Inflammatory macrophage (primary cell): ENCODE measurements at places on chromosomes 5 and 9.

DNA sequence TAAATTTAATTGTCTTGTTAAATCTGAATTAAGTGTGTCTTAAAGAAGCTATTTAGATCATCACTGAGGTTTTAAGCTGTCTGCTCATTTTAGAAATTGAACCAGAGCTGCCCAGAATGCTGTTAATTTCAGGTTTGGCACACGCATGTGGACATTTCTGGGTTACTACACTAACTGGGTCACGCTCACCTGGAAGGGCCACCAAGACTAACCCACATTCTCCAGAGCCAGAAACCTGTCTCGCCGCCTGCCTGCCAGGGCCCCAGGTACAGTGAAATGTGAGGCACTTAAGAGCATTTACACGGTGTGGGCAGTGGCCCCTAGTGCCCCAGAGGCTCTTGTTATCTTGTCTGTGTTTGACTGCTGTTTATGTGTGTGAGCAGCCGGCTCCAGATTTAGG, 46.6 kb downstream of the ATP10B start:
- DNase-seq: no peak

DNA sequence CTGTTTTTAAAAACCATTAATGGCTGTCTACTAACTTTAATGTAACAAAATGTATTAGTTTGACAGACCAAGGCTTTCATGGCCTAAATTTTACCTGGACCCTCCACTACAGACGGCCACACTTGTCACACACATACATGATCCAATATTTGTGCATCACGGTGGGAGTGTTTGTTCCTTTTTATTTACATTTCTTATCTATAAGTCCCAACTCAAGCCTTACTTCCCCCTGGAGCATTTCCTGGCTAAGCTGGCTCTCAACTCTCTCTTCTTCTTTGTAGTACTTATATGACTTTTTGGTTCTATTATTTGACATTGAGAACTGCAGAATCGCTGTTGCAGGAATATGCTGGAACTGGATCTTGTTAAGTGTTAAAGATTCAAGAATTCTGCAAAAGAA, 534.4 kb downstream of the RAB3C start:
- no peak for DNase-seq

DNA sequence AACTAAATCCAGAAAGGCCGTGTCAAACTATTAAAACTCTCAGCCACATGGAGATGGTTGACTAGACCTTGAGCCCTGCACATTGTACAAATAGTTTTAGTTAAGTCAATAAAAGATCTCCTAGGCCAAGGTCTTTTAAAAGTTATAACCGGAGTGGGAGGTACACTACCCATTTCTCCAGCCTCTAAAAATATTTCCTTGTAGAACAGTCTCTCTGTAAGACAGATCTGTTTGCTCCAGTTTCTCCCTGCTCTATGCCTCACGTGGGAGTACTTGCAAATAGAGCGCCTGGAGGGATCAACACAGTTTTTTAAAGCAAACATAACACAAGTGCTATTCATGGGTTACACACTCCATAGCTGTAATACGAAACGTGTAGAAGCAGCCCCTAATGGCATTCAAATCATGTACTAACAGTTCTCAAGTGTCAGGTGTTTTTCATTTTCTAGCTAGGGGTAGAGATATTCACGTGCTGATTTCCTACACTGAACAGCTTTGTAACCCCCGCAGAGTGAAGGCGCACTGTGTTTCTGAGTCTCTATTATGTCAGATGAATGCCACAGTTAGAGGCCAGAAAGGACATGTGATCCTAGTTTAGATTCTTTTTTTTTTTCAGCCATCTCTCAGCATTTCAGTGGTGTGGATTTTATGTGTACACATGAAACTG, 703.4 kb upstream of the GRAMD2B start:
- no peak for DNase-seq

DNA sequence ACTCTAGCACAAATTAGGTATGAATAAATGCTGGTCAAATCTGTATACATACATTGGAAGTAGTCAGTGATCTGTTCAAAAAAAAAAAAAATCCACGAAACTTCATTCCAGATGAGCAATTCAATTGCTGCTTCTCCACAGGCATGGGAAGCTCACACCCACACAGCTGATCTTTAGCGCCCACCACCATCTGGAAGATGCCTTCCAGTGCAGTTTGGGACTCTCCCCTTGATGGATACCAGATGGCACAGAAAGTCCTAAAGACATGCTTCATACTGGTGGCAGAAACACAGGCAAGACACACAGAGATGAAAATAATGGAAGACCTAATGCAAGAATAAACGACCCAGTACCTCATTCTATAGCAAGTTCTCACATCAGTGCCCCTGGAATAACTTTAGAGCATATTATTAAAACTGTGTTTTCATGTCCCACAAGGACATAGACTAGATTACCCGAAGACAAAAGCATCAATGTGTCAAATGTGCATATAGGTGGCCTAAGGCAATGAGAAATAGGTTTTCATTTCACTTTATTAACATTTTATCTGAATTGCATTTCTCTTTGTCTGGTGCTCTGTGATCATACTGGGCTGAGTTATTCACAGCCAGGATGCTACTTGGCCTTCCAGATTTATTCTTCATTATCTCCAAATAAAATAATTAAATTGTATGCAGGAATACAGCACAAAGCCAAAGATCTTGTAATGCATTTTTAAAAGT, 135.4 kb upstream of the TAS2R1 start:
- no peak for DNase-seq

DNA sequence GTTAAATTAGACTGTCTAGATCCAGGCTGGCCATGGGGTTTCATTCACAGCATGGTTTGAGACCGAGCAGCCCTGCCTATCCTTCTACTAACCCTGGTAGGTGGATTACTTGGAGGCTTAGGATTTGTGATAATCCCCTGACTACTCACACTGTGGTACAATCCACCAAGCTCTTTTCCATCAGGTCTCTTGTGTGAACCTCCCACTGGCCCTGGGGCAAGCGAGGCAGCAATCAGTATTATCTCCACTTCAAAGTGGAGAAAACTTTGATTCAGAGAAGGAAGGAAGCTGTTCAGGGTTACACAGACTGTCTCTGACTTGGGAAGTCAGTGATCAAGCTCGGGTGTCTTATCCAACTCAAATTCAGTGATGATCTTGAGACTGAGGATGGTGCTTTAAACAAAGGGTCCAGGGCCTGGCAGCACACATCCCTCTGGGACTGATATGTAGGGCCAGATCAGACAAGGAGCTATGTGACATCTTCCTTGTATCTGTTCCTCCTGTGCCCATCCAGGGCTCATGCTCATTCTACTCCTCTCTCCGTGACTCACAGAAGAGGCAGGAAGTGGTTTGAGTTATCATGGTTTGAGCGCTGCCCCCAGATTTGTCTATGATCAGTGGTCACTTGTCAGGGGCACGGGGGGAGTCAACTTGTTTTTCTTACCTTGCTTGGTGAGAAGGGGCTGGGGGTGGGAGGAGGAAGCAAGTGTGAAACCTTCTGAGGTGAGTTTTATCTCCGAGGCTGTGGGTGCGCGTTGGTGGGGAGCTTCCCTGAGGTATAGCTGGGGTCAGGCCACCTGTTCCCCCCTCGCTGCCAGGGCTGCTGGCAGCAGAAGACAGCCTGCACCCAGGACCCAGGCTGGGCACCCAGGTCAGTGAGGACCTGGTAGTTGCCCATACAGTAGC, 48.6 kb downstream of the RGS3 start:
- peak; percentile 57 for DNase-seq

DNA sequence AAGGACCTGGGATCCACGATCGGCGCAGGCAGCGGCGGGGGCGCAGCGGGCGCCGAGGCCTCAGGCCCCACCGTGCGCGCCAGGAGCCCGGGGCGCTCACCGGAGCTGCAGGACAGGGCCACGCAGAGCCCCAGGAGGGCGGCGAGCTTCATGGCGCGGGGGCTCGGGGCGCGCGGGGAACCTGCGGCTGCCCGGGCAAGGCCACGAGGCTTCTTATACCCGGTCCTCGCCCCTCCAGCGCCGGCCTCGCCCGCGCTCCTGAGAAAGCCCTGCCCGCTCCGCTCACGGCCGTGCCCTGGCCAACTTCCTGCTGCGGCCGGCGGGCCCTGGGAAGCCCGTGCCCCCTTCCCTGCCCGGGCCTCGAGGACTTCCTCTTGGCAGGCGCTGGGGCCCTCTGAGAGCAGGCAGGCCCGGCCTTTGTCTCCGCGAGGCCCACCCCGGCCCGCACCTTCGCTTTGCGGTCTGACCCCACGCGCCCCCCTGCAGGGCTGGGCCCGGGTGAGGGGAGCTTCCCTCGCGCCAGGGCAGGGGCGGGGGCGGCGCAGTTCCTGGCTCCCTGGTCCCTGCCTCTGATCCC, at the start of gene SCGB3A1:
Gene SCGB3A1, minus strand, starts transcription at position 189 of the 577 bp plus-strand sequence. Its CDS starts 37 bp downstream, at position 152.
- peak; percentile 31 for DNase-seq

DNA sequence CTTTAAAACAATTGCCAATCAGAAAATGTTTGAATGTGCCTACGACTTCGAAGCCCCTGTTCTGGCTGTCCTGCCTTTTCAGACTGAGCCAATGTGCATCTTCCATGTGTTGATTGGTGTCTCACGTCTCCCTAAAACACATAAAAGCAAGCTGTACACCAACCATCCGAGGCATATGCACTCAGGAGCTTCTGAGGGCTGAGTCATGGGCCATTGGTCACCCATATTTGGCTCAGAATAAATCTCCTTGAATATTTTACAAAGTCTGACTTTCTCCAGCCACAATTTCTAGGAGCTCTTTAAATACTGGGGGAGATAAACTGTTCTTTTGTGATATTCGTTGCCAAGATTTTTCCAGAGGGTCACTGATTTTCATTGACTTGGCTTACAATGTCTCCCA, 53.9 kb downstream of the C9orf57 start:
- DNase-seq: no peak

- no peak for DNase-seq
Observed at GRCh38 chr9:94905606-94906005, 179.1 kb downstream of the AOPEP start.

- DNase-seq: no peak
Observed at GRCh38 chr9:137657606-137658005, 38.8 kb downstream of the EHMT1 start.

DNA sequence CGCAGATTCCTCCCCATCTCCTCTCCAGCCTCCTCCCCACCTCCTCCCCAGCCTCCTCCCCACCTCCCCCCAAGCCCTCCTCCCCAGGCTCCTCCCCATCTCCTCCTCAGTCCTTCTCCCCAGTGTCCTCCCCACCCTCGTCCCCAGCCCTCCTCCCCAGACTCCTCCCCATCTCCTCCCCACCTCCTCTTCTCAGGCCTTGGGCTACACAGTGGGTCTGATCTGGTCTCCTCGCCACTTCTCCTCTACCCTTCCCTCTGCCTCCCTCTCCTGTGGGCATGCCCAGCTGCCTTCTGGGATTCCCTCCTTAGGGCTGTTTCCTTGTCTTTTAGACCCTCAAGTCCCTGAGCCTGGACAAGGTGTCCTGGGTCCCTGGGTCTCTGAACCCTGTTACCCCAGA, 28.3 kb downstream of the CXXC5 start:
- DNase-seq: no peak

- peak; percentile 18 for DNase-seq
Observed at GRCh38 chr5:64269164-64269563, 103.5 kb downstream of the RNF180 start.

DNA sequence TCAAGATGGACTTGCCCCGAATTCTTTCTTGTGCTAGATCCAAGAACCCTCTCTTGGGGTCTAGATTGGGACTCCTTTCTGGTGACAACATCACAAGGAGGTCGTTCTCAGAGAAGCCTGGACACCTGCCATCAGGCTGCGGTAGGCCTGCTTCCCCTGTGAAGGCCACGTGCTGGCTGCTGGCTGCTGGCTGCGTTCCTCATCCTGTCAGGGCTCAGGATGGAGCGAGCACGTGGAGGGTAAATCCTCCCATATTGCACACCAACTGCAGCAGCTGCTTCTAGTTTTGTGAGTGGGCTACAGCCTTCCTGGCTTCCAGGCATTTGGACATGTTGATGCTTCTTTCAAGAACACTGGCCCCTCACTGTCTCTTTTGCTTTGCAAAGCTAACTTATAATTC, 95.6 kb downstream of the HSPA4 start:
- peak; percentile 11 for DNase-seq

DNA sequence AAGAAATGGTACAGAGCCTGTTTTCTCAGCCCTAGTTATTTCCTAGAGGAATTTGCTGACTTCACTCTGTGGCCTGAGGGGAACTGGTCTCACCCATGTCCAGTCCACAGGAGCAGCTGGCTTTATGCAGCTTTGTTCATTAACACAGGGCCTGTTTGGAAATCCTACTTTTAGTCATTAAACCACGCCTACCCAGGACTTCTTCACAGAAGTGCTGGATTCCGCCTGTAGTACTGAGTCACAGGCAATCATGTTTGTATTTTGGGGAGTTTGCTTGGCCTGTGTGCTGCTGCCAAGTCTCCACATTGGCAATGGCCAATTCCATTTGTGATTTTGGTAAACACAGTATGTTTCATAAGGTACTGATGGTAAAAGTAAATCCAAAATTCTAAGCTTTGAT, 52.8 kb downstream of the CTNND2 start:
- DNase-seq: no peak

- DNase-seq: no peak
Observed at GRCh38 chr5:128708841-128709240, 170.8 kb upstream of the FBN2 start.

DNA sequence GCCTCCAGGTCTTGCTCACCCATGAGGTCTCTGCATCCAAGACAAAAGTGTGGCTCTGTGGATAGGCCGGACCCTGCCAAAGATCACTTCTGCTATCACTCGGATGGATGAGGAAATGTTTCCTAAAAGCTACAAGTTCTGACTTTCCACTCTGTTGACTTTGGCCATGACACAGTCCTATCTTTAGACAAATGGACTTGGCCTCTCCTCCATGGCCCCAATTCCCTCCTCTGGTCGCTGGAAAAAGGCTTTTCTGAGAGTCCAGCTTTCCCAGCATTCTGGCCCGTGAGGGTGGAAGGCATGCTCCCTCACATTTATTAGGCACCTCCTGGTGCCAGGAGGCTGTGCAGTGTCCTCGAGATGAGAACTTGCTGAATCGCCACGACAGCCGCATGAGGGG, 83.1 kb downstream of the COL27A1 start:
- no peak for DNase-seq

DNA sequence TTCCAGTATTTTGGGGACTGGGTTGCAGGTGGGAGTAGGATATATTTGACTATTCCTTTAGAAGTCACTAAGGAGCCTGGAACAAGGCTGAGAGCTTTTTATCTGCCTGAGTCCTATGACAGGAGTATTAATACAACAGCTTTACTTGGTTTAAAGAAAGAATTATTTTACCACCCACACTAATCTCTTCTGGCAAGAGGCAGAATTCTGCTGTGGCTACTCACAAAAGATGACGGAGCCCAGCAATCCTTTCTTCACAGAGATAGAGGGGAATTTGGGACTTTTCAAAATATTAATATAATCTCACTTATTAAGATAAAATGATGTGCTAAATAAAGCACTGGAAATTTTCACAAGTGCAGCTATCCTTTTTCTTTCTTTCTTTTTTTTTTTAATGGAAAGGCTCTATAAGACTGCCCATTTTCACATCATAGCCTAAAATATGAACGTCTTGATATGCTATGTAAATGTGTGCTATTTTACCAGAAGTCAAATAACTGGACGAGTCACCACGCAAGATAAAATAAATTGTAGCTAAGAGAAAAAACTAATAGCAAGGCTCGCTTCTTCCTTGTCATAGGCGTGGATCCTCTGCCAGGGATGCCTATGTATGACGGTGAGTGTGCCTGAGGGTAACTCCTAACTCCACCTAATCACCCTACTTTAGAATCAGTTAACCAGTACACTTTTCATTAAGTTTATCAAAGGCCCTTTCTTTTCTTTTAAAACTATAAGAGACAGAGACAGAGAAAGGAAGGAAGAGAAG, 76.3 kb downstream of the ZNF608 start:
- DNase-seq: no peak

- no peak for DNase-seq
Observed at GRCh38 chr5:55141945-55142690, 17.9 kb upstream of the GPX8 start.

- DNase-seq: no peak
Observed at GRCh38 chr5:151740958-151741373, 17.5 kb downstream of the ATOX1 start.
